Stimulated activated CD8-positive, alpha-beta memory T cell treated with anti-CD3 and anti-CD28 coated beads, Interleukin-4, amount 100 ng/mL, for 1 hour (primary cell): ENCODE measurements at places on chromosomes 4 and X.

- DNase-seq, result no peak
Observed at GRCh38 chrX:39174772-39175417, 373.6 kb downstream of the MID1IP1 start.

GRCh38 chrX:153491351-153491914 lies 3.3 kb upstream of the BGN start:
- no peak for DNase-seq

- DNase-seq, result no peak
Observed at GRCh38 chr4:7055111-7055989, 12.2 kb downstream of the TADA2B start.

DNA sequence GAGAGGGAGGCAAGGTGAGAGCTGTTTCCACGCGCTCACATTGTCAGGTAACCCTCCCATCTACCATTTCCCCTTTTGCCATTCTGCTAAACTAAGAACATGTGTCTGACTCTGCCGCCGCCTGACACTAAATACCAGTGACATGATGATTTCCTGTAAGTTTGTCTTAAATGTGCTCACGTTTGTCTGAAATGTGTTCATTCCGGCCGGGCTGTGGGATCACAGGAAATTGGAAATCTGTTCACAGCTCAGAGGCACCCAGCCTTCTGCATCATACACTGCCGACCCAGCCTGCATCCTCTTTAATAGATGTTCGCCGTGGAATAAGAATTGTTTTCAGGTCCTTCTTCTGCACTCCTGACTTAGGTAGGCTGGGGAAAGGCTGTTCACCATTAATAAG lies 336.2 kb upstream of the PPARGC1A start:
- no peak for DNase-seq

DNA sequence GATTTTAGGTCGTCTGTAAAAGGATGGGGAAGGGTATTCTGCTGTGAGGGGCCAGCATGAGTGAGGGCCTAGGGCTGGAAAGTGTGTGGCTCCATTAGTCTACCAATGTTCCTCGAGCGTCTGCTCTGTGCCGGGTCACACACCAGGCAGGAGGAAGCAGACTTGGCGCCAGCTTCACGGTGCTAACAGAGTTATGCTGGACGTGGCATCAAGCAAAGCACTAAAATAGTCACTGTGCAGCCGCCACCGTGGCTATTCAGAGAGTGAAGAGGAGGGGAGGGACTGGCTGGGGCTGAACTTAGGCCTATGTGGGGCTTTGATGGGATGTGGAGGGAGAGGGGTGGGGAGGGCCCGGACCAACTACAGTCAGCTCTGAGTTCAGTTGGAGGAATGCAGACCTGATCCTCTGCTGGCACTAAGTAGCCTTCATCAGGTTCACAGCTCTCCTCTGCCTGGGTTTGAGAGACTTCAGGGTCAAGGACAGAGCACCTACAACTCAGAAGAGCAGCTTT lies 83.9 kb upstream of the MSX1 start:
- DNase-seq, result no peak

DNA sequence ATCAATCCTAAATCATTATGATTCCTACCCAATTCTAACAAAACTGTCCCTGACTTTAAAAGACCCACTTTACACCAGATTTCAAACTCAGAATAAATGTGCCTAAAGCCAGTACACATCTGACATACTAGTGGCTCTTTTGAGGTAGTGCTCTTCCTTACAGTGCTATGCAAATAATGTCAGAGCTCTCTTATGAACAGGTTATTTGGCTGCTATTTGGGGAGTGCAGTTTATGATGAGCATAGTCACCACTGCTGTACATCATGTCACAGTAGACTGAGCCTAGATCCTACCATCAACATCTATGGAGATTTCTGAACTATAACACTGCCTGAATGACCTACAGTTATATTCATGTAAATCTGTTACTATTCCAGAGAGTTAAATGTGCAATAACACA lies 50.4 kb upstream of the PAGE5 start:
- no peak for DNase-seq

- no peak for DNase-seq
Observed at GRCh38 chr4:86961605-86962295, 26.9 kb downstream of the AFF1 start.

DNA sequence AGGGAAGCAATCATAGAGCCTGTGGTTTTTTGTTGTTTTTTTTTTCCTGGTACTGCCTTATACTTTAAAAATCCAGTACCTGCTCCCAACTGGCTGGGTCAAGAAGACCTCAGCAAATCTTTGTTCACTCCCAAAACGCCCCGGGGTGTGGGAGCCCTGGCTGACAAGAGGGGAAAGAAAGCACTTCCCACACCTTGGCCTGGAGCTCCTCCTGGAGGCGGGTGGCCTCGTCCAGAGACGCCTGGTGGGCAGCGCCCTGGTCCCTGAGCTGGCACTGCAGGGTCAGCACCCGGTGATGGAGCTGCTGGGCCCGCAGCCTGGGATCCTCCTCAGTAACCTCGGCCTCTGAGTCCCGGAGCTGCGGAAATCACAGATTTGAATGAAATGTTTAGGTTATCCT lies 38.2 kb downstream of the C4orf50 start:
- no peak for DNase-seq

DNA sequence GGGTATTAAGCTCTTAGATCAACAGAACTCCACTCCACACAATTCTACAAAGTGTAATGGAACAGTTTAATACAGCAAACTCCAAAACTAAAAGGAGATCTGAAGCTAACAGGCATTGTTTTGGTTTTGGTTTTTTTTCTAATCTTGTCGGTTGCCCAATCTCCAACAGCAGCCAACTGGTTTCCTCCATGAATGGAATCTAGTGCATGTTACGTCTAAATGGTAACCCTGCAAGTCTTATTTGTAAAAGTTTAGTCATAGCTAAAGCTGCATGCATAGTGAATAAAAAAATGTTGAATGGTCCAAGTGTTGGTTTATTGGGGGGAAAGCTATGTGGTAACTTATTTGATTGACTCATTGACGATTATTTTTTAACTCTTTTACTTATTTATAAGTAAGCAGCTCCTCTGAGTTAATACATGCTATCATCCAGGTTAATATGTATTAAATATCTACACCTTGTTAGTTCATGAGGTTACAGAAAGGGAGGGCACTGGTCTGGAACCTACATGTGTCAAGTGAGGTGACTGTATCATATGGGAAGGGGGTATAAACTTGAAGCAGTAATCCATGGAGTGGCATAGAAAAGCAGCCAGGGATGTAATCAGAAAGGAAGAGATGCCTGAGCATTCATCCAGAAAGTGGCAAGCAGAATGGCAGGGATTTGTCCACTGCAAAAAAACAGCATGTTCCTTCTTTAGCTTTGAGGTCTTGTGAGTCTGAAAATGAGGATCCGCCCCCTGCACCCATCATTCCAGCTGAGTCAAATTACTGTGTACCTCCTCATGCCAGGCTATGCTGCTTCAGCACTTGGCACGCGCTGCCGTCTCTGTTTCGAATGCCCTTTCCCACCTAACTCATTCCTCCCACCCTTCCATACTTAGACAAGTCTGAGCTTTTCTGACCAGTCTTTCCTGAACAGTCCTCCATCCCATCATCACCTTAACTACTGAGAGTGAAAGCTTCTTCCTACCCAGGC lies 81.7 kb downstream of the PDGFC start:
- no peak for DNase-seq

GRCh38 chr4:164381859-164382258 lies 372.1 kb upstream of the SMIM31 start:
- no peak for DNase-seq

DNA sequence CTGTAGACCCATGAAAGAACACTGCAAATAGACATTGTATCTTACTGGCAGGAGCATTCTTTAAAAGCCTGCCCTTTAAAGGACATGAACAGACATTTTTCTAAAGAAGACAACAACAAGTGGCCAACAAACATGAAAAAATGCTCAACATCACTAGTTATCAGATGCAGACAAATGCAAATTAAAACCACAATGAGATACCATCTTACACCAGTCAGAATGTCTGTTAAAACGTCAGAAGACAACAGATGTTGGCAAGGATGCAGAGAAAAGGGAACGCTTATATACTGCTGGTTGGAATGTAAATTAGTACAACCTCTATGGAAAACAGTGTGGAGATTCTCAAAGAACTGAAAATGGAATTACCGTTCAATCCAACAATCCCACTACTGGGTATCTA lies 77.2 kb downstream of the ATP10D start:
- no peak for DNase-seq

GRCh38 chr4:4712800-4713528 lies 146.5 kb upstream of the MSX1 start:
- no peak for DNase-seq

GRCh38 chr4:97984545-97985131 lies 158.6 kb downstream of the STPG2 start:
- DNase-seq, result no peak

DNA sequence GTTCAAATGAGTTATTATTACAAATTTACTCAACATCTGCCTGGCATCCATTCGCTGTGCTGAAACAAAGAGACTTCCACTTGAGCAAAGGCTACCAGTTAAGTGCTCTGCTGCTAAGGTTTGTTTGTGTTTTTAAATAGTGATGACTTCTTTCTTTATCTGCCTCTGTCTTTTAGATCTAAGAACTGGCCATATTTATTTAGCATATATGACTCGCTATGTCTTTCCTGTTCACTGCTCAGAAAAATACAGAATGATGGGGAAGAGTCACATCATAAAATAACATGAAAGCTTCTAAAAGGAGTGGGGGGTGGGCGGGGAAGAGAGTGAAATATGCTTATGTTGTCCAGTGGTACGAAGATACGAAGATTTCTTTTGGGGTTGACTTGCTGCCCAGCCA lies 322.2 kb downstream of the GPAT3 start:
- DNase-seq, result no peak

DNA sequence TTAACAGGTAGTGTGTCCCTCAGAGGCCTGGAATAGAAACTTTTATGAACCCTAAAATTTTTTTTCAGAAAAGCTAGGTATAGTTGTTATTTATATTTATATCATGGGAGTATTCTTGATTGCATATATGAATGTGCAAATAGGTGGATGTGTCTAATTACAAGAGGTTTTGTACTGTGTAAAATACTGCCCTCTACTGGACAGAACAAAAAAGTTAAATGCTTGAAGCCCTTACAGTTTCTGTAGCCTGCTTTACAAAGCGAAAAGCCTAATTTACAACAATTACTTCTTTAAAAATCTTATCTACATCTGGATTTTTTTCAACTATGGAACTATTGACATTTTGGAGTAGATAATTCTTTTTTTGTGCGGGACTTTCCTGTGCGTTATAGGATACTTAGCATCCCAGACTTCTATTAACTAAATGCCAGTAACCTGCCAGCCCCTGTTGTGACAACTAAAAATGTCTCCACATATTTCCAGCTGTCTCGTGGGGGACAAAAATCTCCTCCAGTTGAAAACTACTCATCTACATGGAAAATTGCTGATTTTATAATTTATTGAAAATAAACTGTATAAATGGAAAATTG lies 35.1 kb downstream of the ENPEP start:
- DNase-seq, result no peak

DNA sequence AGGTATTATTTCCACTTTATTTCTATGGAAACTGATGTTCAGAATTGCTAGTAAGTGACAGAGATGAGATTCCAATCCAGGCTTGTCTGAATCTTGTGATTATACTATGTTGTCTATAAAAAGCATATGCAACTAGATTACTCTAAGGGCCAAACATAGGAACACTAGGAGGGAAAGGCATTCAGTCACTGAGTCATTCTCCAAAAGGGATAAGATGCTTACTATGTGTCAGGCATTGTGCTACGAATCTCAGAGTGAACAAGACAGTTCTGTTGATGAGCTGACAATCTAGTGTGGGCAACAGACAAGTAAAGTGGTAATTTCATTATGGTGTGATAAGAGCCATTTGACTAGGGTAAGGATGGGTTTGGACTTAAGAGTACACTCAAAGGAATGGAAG lies 77.2 kb downstream of the RASL11B start:
- no peak for DNase-seq

- no peak for DNase-seq
Observed at GRCh38 chrX:1212532-1212931, at the start of gene CRLF2. CRLF2 (minus strand) TSS chrX:1212649; CDS start chrX:1212634, 15 bp downstream.

GRCh38 chr4:17315459-17315858 lies 196.4 kb downstream of the QDPR start:
- DNase-seq, result no peak

DNA sequence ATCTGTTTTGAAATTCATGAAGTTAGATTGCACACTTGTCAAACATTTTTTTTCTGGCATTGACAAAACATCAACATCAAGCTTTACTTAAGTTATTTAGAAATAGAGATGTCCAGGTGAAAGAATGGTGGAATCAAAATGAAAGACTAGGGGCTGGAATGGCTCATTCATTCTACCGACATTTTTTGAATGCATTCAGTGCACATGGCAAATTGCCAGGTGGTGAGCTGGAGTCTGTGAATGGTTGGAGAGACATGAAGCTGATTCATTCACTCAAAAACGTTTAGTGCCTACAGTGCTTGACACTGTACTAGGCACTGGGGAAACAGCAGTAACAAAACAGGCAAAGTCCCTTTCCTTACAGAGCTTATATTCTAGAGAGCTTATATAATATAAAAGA lies 292.4 kb downstream of the PPP1R2C start:
- DNase-seq, result no peak

DNA sequence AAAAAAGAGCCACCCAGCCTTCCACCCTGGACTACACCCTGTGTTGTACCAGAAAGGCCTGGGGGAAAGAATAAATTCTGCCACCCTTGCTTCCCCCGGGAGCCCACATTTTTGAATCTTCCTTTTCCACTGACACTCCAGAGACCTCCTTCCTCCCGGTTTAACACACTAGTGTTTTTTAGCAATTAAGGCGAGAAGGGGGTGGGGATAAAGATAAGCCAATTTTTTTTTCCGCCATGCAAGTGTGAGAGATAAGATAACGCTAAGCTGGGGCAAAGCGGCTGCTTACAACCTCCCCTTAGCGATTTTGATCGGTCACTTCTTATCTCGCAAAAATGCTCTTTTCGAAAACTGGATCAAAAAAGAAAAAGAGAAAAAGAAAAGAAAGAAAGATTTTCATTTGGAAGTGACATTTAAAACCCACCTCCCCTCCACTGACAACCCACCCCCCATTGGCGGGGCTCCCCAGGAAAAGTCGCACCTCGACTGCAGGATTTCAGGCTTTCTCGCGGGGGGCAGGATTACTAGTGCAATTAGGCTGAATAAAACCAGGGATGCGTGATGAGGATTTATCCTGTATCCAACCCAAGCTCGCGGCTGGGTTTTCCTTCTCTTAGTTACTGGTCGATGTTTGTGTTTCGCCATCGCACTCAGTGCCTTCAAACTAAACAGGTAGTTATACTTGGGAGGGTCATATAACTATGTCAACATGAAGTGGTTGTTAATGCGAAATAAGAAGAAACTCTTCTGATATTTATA lies 6.0 kb upstream of the BCOR start:
- DNase-seq, result no peak

- DNase-seq, result no peak
Observed at GRCh38 chr4:7626531-7626930, 191.8 kb upstream of the PSAPL1 start.

GRCh38 chr4:40736910-40737309 lies 12.8 kb upstream of the NSUN7 start:
- no peak for DNase-seq

GRCh38 chrX:144790148-144790547 lies 457.2 kb upstream of the SPANXN1 start:
- DNase-seq, result no peak

GRCh38 chr4:69909195-69909594 lies 21.7 kb upstream of the CSN1S1 start:
- no peak for DNase-seq
